ENCODE measurements at places on chromosomes 7 and 10.
A peak's percentile ranks its signal among the peaks of the same experiment; 100 is the strongest.

DNA sequence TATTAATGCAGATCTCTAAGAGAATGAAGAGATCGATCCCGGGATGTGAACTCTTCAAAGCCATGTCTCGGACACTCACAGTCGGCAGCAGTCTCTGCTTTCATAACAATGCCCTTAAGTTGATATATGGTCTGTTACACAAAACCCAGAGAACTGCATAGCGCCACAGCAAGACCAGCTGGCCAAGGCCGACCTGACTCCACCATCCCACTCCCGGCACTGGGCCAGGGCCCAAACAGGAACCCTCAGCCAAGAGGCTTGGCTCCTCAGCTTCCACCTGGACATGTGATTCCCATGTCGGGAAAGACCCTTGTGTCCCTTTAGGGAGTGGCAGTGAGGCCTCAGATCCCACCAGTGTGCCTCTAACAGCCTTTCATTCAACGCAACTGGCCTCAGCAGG is 106.6 kb upstream of the RNF32 start:
- no peak for DNase-seq

- no peak for DNase-seq
These were observed 63.0 kb downstream of the PIP4K2A start for GRCh38 chr10:22651276-22651980.

GRCh38 chr7:106978425-106979420 is 65.8 kb upstream of the PRKAR2B start:
- peak; percentile 5 for DNase-seq

GRCh38 chr10:10589540-10590303 is 427.9 kb upstream of the CELF2 start:
- peak; percentile 42 for DNase-seq

DNA sequence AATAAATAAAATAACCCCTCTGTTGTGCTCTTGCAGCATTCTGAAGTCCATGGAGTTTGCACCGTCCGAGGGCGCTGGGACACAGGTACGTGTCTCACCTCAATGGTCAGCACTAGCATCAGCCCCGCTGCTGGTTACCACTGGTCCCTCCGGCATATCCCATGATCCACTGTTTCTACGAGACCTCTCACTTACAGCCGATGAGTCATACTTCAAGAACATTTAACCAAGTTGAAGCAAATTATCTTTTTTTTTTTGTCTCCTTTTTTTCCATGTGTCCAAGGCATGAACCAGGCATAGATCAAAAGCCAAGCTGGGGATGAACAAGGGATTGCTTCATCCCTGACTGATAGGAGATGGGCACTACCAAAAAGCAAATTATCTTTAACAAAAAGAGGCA is 92.9 kb upstream of the SH2B2 start:
- DNase-seq = no peak

GRCh38 chr7:102869195-102869594 is 43.6 kb upstream of the LRRC17 start:
- no peak for DNase-seq

DNA sequence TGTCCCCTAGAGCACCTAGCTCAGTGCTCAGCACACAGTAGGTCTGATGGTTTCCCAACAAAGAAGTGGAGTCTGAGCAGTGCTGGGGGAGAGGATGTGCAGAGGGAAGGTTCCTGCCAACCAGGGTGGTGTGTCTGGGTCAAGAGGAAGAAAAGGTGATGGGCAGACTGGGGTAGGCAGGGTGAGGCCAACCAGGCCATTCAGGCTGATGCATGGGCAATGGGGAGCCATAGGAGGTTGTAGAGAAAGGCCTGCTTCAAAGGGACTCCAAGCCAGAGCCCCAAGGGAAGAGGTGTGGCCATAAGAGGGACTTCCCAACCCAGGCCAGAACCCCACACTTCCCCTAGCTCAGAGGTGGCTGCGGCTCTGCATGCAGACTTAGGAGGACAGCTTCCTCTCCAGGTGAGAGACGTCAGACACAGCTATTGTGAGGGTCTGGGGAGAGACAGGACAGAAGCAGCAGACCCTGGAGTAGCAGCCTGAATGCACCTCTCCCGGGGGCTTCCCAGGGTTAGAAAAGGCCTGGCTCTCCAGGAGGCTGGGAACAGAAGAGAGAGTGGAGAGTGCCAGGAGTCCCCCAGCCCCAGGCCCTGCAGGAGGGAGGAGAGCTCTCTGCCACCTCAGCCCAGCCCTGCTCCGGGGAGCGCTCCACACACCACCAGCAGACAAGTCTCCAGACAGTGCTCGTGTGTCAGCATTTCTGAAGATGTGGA is 87.4 kb upstream of the ZMIZ1 start:
- no peak for DNase-seq

GRCh38 chr10:98644466-98644865 is 197.7 kb upstream of the HPS1 start:
- peak; percentile 80 for DNase-seq

GRCh38 chr7:72925546-72926120 is 738 bp downstream of the POM121 start:
- peak; percentile 65 for DNase-seq

GRCh38 chr10:36171556-36171952 is 529.5 kb upstream of the FZD8 start:
- no peak for DNase-seq

GRCh38 chr7:3217166-3217565 is 83.9 kb upstream of the SDK1 start:
- DNase-seq = no peak

GRCh38 chr10:77333610-77334340 is 303.8 kb downstream of the KCNMA1 start:
- peak; percentile 12 for DNase-seq

DNA sequence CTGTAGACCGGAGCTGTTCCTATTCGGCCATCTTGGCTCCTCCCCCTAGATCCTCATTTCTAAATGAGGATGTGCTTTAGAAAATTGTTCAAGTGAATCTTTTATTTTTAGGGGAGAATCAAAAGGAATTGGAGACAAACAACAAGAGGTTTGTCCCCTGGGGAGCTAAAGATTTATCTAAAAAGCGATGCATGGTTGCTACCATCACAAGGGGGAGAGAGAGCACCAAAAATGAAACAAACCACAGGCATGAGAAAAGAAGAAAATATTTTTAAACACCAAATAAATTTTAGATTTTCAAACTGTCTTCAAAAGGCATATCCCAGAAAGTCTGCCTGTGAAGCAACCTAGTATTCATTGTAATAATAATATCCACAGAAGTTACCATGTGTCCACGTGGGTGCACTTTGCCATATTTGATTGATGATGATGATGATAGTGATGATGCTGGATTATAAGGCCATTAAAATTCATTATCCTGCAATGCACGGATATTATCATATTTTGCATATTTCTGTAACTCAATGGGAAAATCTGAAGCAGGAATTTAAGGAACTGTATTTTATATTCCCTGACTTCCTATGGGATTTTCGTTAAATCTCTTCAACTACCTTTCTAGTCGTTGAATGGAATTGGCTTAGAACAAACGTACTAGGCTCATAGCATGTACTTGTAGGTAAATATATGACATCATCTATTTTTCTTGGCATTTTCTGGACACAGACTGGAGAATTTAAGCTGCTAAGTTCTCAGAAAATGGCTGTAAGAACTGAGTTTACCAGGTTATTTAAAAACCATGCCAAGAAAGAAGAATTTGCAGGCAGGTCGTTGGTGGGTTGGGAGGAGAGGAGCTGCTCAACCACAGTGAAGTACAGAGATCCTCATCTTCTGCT is 171.6 kb downstream of the WDR37 start:
- peak; percentile 18 for DNase-seq

- no peak for DNase-seq
These were observed 178.1 kb downstream of the TMEM178B start for GRCh38 chr7:141251957-141252356.

DNA sequence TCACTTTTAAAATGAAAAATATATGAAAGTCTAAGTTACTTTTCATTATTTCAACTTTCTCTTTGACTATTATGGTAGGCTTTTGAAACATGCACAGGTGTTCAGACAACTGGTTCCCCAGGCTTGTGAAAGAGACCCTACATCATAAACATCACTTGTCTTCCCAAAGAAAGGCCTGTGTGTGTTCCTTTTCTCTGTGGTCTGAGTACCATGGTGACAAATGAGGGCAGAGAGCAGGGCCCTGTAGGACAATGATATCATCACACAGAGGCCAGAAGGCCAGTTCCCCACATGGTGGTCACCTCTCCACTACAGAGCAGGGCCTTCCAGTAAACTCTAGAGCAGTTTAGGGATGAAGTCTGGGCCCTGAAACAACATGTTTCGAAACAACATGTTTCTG is 288.8 kb downstream of the USP6NL start:
- DNase-seq = no peak

DNA sequence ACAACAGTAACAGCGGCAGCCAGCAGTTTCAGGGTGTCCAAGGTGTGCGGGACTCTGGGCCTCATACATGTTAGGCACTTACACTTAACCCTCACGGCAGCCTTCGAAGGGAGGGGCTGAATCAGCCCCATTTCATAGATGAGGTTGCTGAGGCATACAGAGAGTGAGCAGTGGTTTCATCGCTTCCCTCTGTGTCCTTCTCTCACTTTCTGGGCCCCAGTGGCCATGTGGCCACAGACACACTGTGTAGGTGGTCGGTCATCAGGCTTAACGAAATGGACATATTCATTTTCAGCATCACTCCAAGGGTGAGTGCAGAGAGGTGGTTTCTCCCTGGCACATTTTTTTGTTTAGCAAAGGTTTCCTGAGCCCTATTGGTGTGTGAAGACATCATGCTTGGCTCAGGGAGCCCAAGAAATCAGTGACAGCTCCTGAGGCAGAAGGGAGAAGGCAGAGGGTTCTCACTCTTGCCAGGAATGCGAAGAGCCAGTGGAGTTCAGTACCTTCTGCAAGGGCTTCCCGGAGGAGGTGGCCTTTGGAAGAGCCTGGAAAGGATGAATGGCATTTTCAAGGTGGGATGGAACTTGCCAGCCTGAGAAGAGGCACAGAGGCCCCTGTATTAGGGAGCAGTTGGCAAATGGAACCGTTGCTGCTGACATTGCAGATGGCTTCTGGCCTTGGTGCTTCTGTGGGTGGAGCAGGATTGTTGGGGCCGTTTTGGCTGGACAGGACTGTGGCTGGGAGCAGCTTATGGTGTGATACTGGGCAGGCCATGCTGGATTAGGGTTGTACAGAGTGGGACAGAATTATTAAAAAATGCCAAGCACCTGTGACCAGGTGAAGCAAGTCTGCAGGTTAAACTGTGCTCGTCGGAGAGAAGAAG is 61.7 kb upstream of the PPIF start:
- DNase-seq = no peak

- no peak for DNase-seq
These were observed 277.3 kb downstream of the CELF2 start for GRCh38 chr10:11294831-11295450.

GRCh38 chr10:70669732-70670317 is 2.5 kb upstream of the ADAMTS14 start:
- DNase-seq = no peak

GRCh38 chr10:30893208-30893607 is 138.5 kb downstream of the ZNF438 start:
- DNase-seq = no peak

DNA sequence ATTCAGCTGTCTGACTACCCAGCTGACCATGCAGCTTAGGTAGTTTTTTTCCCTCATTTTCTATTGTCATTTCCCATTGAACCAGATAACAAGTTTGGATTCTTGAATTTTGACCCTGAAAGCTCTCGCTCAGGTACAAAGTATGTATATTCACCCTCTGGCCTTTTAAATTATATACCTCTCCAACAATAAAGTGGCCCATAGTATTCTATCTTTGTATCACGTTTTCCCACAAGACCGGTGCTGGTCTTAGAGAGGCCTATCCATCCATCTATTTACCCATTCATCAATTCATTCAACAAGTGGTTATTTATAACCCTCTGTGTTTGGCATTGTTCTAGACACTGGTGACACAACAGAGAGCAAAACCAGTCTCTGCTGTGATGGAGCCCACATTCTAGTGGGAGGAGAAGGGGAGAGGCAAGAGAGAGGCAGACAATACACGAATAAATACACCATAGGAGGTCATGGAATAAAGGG is 35.2 kb upstream of the NPSR1 start:
- DNase-seq = no peak

- no peak for DNase-seq
These were observed 44.5 kb upstream of the STK17A start for GRCh38 chr7:43538404-43538771.

DNA sequence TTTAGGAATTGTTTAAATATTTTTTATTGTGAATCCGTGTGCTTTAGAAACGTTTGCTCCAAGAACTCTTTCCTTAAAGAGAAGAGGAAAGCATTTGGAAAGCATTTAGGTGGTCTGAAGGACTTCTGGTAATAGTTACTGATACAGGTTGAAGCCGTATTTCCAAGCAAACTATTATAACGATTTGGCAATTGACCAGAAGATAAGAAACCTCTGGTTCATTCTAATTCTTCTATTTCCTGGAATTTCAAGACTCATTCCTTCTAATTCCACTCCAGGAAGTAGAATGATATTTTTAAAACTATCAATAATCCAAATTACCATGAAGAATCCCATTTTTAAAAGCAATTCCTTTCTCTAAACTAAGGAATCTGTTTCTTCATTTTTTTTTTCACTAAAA is 158.9 kb upstream of the AGR3 start:
- DNase-seq = no peak

DNA sequence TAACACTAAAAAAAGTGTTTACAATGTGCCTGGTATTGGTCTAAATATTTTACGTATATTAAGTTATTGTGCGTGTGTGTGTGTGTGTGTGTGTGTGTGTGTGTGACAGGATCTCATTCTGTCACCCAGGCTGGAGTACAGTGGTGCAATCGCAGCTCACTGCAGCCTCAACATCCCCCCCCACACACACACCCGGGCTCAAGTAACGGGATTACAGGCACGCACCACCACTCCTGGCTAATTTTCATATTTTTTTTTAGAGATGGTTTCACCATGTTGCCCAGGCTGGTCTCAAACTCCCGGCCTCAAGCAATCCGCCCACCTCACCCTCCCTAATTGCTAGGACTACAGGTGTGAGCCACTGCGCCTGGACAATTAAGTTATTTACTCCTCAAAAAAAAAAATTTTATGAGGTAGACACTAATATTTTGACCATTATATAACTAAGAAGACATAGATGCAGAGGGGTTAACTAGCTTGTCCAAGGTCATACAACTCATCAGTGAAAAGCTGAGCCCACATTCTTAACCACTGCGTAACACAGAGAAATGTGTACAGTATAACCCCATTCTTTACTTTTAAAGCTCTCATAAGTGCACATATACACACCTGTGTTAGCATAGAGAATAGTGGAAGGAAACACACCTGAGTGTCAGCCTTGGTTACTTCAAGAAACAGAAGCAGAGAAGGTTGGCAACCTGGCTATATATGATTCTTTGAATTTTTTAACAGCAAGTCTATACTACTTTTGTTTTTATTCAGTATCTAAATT is 35.0 kb downstream of the DNAJC12 start:
- DNase-seq = no peak
